ENCODE measurements at places on chromosomes 7 and 10. TPM values are rescaled to one million over a fixed set of nuclear protein-coding genes. Genes with fewer than 3 reads are reported as not detected.

DNA sequence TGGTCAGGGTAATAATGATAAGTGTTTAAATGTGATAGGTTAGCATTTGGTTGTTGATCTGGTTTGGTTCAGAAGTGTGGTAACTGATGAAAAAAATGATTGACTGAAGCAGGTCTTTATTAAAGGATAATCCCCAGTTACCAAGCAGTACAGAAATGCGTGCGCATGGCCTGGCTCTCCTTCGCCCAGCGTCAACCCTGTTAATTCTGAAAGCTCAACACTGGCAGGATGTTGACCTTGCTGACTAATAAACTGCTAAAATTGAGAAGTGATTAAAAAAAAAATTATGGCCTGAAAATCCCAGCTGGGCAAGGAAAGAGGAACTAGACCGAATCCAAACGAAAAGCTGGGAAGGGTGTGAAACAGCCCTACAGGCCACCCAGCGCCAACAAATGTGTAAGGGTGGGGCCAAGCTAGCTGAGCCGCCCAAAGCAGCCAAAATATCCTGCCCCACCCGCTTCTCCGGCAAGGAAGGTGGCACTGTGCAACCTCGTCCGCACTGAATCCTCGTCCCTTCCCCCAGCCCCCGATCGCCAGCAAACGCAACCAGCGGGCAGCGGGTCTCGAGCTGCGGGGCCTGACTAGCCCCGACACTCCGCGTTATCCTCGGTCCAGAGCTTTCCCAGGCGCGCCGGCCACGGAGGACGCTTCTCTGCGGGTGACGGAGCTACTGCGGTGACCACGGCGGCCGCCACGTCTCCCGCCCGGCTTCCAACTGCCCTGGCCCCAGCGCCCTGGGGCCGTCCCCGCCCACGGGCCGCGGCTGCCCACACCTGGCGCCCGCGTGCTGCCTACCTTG lies 561 bp downstream of the SHTN1 start:
- peak; percentile 75 for DNase-seq

Gene EPHA1
- total RNA-seq = not detected

DNA sequence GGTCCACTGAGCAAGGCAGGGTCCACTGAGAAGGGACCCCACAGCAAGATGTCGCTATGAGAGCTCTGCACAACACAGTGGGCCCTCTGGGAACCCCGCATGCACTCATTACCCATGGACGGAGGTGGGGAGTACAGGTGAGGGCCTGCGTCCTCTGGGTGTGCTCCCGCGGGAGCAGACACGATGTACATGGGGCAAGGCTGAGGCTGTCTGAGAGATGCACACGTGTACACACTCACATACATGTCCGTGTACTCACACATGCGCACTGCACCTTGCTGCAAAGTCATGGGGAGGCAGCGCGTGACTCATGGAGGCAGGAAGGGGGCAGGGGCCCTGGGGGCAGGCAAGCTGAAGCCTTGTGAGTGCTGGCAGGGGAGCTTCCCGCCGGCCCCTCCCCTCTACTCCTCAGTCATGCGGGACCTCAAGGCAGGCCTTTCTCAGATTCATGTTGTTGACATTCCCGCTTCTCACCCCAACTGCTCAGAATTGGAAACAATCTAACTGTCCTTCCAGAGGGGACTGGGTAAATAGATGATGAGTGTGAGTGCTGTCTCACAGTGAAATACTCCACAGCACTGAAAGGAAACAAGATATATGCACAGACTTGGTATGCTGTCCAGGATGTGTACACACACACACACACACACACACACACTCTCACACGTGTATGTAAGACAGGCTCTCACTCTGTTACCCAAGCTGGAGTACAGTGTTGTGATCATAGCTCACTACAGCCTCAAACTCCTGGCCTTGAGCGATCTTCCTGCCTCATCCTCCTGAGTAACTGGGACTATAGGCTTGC lies 40.0 kb downstream of the GOLGA7B start:
- peak; percentile 87 for DNase-seq

DNA sequence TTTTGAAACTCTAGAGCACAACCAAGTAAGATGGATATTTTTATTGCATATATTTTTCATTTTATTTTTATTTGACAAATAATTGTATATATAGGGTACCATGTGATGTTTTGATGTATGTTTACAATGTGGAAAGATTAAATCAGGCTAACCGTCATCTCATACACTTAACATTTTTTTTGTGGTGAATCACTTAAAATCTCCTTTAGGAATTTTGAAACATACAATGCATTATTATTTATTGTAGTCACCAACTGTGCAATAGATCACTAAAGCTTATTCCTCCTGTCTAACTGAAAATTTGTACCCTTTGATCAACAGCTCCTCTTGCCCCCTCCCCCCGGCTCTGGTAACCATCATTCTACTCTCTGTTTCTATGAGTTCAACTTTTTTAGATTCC lies 77.2 kb downstream of the DNAH11 start:
- DNase-seq = no peak

Gene IGFBP1
- 0.48 TPM for total RNA-seq

Gene CFAP58
- 1.8 TPM for total RNA-seq

Gene ENO4
- not detected for total RNA-seq

Gene CTAGE4
- total RNA-seq = 0.17 TPM

GRCh38 chr7:1748076-1748838 lies 78.2 kb downstream of the ELFN1 start:
- DNase-seq = no peak

Gene DNAAF5
- total RNA-seq = 82.8 TPM

Gene ZNF3
- 24.2 TPM for total RNA-seq

- peak; percentile 57 for DNase-seq
These were observed 101.6 kb downstream of the CCSER2 start for GRCh38 chr10:84429926-84430520.

DNA sequence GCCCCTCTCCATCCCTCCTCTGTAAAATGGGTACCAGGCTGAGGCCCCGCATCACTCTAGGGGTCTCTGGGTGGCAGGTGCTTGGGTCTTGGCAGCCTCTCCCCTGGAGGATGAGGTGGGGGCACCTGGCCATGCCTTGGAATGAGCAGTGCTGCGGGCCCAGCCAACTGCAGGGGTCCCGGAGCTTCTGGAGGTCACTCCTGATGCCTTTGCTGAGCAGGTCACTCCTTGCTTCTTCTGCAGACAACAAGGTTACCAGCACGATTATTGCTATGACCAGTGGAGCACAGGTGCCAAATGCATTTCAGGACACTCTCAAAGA lies 22.4 kb upstream of the ZNF488 start:
- no peak for DNase-seq

Gene RASA4B
- total RNA-seq = 1.2 TPM

DNA sequence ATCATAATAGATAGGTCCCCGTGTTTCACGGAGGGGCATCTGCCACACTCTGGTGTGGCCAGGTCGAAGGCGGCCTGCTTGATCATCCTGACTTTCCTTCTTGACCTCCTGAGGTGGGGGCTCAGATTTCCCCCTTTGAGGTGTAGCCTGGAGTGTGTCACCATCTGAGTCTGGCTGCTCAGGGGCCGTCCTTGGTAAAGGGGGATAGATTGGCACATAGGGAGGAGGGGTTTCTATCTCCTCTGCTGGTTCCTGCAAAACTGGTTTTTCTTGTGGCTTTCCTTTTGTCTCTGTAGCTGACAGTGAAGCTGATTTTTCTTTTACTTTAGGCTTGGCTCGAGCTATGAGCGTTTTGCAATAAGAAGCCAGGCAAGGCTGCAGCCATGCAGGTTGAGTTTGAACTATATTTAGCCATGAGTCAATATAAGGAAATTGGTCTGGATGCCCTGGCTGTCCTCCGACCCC lies 7.1 kb upstream of the ZNF117 start:
- DNase-seq = no peak

- peak; percentile 99 for DNase-seq
These were observed 57.1 kb upstream of the IGFBP3 start for GRCh38 chr7:45978010-45978681.

GRCh38 chr7:92131093-92131492 lies 3.2 kb downstream of the CYP51A1 start:
- DNase-seq = no peak

DNA sequence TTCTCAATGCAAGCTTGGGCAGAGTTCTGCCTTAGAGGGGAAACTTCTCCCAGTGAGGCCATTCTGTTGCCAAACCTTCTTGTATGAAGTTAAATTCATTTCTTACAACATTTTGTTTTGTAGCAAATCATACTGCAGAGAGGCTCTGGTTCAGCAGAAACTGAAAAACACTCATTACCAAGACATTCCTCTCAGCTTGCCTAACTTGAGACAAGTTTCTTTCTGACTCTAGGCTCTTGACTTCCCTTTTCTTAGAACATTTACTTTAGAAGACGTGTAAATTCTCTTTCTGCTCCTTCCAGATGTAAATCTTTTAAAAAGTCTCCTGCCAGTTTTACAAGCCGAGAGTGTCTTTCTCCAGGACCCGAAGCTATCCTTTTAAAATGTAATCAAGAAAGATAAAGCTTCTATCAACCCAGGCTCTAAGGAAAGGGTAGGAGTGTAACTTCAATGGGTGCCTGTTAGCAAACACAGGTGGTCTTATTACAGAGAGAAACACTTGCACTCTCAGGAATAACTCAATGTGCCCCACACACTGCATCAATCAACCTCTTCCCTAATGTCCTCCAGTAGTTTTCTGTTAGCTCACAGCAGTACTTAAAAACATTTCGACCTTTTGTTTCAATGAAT lies 80.5 kb upstream of the TAS2R16 start:
- DNase-seq = no peak

DNA sequence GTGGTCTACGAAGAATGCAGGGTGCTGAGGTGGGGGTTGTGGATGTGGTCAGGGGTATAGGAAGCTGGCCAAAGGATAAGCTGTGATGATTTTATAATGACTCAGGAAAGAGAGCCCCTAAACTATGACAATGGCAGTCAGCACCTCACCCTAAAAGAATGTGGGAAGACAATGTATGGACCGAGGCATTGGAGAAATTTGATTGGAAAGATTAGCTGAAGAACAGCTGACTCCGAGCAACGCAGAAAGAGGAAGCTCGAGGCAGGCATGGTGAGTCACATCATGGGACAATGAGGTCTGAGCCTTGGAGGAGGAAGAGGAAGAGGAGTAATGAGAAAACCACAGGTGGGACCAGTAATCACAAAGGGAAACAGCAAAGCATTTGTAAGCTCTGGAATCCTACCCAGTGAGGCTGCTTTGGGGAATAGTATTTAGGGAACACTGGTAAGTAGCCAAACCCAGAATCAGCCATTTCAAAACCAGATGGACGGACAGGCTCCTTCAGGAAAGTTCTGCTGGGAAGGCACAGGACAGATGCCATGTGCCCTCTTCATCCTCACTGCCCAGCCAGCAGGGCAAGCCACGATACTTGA lies 295.4 kb downstream of the PRPF18 start:
- DNase-seq = peak; percentile 100

DNA sequence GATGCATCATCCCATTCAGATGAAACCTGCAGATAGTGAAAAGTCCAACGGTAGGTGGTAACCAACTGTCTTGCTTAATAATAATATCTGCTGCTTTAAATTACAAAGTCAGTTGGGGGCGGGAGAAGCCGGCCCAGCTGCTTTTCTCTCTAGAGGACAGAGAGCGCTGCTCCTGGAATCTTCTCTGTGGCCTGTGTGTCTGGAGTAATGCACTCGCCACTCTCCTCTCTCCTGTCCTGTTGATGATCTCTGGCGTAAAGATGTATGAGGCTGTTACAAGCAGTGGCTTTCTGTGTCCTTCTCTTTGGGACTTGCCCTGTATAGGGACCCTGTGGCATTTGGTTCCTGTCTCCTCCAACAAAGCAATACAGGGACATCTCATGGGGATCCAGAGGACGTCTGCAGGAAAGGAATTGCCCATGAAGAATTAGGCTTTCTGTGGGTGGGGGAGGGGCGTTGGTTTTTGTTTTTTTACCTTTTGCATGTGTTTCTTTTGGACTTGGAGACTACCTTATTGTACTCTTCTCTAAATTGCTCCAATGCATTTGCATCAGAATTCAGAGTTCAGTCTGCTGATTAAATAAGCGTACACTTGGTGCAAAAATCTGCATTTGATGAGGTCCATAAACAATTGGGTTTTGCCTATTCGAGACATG lies 231.6 kb downstream of the CELF2 start:
- no peak for DNase-seq

Gene TMEM176B
- 0.07 TPM for total RNA-seq

DNA sequence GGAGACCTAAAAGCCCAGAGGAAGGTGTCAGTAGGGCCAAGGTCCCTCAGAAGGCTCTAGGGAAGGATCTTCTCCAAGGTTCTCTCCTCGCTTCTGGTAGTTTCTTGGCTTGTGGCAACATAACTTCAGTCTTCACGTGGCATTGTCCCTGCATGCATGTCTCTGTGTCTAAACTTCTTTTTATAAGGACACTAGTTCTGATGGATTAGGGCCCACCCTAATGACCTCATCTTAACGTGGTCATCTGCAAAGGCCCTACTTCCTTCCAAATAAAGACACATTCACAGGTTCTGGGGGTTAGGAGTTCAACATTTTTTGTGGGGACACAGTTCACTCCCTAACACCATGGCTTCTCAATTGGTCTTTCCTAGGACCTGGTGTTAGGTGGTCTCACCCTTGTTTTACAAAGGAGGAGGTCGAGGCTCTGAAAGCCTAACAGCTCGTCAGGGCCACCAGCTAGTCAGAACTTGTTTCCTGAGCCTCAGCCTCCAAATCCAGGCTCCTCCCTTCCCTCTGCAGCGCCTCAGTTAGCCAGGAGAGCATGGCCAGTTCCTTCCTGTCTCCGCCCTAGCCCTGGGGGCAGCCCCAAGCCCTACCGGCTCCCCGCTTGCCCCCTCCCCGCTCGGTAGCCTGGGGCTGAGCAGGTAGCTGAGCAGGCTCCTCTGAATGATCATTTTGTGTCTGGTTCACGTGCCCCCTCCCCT lies 109.7 kb upstream of the PPIF start:
- DNase-seq = no peak

Gene CCDC186
- 6.7 TPM for total RNA-seq

GRCh38 chr10:58813573-58813972 lies 300.9 kb downstream of the BICC1 start:
- no peak for DNase-seq

DNA sequence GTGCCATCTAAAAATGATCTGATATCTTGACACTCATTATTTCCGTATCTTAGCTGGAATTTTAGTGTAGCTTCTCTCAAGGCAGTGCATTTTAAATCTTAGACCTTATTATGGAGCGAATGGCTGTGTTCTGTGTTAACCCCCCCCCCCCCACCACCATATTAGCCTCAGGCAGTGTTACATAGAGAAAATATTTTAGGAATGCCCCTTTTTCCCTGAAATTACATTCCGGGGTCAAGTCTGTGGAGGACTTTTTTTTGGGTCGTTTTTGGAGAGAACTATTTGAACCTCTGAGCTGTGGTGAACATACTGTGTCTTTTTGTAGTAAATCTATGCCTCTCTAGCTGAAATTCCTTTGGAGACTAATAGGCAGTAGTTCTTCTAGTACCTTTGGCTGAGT lies 3.1 kb downstream of the CCDC126 start:
- no peak for DNase-seq

- no peak for DNase-seq
These were observed 28.8 kb upstream of the CHST15 start for GRCh38 chr10:124122211-124122610.

- DNase-seq = no peak
These were observed 665.9 kb upstream of the PCDH15 start for GRCh38 chr10:55466806-55467504.

- DNase-seq = no peak
These were observed 2.8 kb downstream of the CAMK2G start for GRCh38 chr10:73871295-73872189.
